Adrenal gland (tissue), 19 donors: ENCODE measurements at places on chromosomes 3 and 15.

DNA sequence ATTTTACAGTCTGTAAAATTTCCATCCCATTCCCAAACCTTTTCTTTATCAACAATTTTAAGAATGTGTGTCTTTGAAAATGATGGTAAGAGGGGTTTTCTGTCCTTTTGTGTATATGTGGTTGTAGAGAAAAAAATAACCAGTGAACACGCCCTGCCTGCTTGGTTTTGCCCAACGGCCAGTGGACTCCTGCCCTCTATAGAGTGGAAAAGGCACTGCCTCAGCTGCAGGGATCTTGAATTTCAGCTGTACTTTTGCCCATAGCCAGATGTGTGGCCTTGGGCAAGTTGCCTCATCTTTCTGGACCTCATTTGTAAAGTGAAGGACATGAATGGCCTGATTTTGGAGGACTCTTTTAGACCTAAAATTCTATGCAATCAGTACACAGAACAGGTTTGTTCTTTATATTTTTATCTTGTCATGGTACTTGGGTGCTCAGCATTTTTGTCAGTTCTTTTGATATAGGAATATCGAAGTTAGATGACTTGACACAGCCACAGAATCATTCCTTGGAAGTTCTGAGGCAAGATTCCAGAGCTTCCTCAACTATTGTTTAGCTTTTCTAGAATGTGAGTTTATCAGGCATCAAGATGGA lies 81.0 kb downstream of the CLDN11 start:
- peak; percentile 74 for DNase-seq

DNA sequence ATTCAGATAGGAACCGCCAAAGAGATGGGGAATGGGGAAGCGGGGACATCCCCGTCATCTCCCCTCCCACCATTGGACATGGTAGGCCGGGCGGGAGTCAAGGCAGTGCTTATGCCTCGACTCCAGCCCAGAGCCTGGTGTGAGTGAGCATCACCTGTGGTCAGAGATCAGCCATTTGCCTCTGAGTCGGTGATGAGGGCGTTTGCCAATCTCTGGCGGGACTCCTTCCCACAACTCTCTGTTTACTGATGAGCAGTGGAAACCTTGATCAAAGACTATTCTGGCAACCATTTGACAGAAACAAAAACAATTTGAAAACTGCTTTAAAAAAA lies 63.9 kb upstream of the HES1 start:
- no peak for DNase-seq

DNA sequence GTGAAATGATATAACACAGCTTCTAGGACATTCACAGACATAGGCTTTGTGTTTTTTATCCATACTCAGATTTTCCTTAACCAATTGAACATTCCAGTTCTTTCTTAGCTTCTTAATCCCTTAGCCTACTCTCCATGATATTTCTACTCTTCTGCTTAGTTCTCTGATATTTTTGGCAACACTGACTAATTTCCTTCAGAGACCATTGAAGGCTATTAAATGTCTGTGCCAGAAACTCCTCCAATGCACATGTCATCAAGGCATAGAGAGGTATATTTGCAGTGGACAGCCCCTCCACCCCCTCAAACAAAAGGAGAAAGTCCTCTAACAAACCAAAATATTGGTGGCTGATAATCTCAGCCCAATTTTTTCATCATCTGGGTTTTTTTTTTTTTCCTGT lies 105.9 kb upstream of the TSC22D2 start:
- DNase-seq: no peak

GRCh38 chr15:67253549-67254237 lies 768 bp downstream of the AAGAB start:
- DNase-seq: peak; percentile 26

DNA sequence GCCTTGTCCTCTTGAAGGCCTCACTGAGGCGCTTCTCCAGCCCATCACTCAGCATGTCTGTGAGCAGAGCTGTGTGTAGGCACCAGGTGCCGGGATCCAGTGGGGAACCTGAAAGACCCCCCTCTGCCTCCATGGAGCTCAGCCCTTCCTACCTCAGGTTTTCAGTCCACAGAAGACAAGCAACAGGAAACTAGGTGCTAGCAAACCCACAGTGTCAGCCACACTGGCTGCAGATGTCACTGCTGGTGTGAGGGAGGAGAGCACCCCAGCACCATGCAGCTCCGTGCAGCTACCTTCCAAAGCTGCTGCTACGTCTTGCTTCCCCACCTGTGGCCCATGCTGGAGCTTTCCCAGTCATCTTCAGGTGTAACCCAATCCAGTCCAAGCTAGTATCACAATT lies 17.9 kb downstream of the PSTPIP1 start:
- no peak for DNase-seq

DNA sequence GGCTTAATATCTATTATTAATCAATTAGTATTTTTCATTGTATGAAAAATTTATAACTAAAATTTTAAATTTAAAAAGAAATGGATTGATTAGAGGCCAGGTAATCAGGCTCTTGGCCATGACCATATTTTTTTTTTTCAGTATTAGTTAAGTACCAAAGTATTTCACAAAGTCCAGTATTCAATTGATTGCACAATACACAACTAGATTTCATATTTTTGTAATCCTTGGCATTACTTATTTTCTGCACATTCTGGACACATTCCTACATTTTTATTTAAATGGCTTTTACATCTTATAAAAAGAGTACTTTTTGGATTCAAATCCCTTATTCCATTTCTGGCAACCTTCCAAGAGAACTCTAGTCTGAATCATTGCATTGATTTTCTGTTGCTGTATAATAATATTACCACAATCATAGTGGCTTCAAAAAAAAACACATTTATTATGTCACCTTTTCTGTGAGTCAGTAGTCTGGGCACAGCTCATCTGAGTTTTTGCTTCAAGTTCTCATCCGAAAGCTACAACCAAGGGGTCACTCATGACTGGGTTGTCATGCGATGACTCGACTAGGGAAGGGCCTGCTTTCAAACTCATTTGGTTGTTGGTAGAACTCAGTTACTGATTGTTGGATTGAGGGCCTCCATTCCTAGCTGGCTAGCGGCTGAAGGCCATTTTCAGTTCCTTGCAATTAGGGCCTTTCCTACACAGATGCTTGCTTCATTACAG lies 90.7 kb downstream of the CNTN6 start:
- peak; percentile 68 for DNase-seq

- DNase-seq: no peak
Observed at GRCh38 chr3:123338620-123339061, 110.2 kb downstream of the ADCY5 start.

- DNase-seq: no peak
Observed at GRCh38 chr15:80259942-80260510, 8.0 kb upstream of the CTXND1 start.

DNA sequence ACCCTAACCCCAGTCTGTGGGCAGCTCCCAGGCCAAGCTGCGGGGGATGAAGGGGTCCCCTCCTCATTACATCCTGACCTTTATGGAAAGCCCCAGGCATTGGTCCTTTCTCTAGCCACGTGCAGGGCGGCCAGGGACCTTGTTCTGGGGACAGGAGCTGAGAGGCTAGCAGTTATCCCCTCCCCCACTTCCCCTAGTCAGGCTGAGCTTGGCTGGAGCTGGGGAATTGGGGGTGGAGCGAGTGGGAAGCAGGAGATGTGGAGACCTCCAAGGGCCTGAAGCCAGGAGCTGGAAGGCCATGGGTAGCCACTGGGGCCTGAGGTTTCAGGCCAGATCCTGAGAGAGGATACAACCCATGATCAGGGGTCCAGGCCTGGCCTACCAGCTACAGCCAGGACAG lies 45.8 kb downstream of the DNAH1 start:
- DNase-seq: no peak

- no peak for DNase-seq
Observed at GRCh38 chr3:15948388-15948787, 150.6 kb upstream of the ANKRD28 start.

- no peak for DNase-seq
Observed at GRCh38 chr15:29379647-29380046, 110.0 kb upstream of the NSMCE3 start.

- DNase-seq: no peak
Observed at GRCh38 chr3:66910266-66911055, 87.6 kb upstream of the KBTBD8 start.

GRCh38 chr3:146577662-146578061 lies 27.5 kb downstream of the PLSCR5 start:
- DNase-seq: no peak

DNA sequence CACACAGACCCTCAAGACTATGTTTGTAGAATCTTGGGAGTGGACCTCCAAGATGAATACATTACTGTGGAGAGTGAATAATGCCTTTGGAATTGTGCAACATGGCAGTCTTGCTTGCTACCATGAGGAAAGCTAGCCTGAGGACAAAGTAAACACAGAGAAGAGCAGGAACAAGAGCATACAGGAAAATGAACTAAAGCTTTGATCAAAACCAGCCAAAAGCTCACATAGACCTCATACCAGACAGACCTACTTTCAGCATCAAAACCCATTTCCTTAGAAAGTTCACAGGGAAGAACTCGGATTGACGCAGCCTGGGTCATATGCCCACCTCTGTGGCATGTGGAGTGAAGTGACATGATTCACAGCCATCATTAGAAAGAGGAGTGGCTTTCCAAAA lies 3.3 kb upstream of the RAB8B start:
- DNase-seq: no peak

DNA sequence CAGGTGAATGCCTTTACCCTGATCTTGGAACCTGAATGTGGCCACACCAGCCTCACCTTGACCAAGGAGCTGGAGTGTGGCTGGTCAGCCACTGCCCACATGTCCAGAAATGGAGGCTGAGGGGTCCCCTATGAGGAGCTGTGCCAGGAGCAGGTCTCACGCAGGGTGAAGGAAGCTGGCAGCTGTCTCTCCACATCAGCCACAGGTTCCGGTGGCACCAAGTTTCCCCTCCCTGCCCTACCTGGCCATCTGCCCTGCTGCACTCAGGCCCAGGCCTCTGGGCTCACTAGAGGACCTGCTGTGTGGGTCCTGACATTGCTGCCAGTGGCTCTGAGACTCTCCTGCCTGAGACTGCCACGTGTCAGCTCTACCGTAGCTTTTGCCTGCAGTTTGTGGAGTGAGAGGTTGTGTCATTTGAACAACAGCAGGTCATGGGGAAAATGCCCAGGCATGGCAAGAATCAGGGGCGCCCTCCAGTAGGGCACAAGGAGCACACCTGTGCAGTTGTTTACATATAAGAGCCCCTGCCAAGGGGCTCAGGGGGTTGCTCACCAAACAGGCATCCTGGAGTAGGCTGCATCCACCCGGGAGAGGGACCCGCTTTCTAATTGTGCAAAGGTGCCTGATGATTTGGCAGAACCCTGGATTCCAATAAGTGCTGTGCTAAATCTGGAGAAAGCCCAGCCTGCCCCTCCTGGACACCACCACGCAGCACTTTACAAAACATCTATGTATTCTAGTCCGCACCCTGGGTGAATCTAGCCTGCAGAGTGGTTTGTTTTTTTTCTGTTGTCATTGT lies 258.5 kb upstream of the TLE3 start:
- no peak for DNase-seq

- no peak for DNase-seq
Observed at GRCh38 chr3:134049676-134050075, 20.0 kb upstream of the SLCO2A1 start.

DNA sequence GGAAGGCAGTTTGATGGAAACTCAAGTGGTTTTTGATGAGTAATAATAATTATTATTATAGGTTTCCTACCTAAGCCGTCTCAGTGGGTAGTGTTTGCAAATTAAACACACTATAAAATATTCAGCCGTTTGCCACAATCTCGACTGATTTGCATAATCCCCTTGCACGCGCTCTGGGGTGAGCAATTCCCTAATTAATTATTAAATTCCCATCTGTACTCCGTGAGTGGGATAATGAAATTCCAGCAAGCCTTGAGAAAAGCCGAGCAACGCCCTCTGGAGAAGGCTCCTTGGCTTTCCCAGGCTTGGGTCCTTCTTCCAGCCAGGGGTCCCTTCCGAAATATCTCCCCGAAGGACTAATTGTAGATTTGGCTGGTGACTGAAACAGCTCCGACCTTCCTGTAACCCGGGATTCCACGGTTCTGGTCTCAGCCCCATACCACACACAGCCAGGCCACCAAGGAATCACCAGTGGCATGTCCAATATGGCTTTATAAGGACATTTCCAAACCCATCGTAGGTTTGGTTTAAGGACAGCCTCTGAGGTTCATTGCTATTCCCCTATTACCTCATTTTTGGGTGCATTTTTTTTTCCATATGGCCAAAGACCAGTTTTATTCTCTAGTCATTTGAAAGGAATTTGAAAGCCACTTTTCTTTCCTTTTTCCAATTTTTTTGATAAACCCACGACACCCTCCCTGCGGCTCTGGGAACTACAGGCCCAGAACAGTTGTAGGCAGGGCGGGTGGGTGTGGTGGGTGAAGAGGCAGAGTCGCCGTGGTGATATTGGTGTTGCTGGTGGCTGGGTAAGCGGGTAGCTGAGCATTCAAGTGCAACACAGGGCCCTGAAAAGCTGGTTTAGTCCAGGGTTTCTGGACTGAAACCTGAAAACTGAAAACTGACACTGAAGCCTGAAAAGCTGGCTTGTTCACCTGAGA lies 33.2 kb upstream of the RGMA start:
- no peak for DNase-seq

DNA sequence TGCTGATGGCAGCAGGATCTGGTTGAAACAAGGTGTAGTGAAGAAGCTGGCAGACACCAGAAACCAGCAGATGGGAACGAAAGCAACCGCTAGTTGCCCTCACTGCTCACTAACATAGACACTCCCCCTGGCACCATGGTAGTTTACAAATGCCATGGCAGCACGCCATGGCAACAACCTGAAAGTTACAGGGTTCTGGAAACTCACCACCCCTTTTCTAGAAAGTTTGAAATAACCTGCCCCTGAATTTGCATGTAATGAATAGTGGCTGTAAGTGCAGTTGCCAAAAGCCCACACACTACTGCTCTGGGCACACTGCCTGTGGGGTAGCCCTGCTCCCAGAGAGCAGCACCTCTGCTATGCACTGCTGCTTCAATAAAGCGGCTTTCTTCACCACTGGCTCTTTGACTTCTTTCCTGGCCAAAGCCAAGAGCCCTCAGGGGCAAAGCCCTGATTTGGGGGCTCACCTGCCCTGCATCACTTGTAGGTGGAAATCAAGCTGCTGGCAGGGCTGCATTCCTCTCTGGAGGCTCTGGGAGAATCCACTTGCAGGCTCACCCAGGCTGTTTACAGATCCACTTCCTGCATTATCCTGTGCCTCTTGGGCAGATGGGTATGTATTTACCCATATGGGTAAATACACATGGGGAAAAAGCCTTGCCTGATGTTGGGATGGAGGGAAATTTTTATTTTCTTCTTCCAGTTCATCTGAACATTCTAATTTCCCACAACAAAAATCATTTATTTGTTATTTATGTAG lies 2.0 kb upstream of the GP9 start:
- DNase-seq: peak; percentile 37

- peak; percentile 79 for DNase-seq
Observed at GRCh38 chr15:63891079-63891767, 57.5 kb upstream of the HERC1 start.

DNA sequence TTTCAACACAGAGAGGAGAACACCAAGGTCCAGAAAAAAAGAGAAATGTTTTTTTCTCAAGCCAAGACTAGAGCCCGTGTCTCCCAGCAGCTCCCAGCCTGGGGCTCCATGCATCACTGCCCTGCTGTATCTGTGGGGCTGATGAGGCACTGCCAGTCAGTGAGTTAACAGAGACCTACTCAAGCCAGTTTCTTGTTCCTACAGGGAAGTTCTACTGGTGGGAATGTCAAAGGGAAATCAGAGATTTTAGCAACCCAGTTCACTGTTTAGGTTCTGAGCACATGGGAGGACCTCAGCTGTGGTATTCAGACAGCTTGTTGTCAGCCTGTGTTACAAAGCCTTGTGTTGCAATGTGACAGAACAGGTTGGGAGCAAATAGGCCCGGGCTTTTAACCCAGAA lies 234.3 kb downstream of the TLE3 start:
- no peak for DNase-seq

- DNase-seq: no peak
Observed at GRCh38 chr3:87272718-87273341, 3.6 kb downstream of the POU1F1 start.
